ENCODE measurements at places on chromosomes 12 and 14.

- DNase-seq: no peak
These were observed 813 bp downstream of the TWF1 start for GRCh38 chr12:43805149-43805859.

- DNase-seq: no peak
These were observed 6.9 kb downstream of the MGAT4C start for GRCh38 chr12:86249276-86249675.

GRCh38 chr12:71155225-71155624 lies 2.6 kb downstream of the TSPAN8 start:
- DNase-seq: no peak

DNA sequence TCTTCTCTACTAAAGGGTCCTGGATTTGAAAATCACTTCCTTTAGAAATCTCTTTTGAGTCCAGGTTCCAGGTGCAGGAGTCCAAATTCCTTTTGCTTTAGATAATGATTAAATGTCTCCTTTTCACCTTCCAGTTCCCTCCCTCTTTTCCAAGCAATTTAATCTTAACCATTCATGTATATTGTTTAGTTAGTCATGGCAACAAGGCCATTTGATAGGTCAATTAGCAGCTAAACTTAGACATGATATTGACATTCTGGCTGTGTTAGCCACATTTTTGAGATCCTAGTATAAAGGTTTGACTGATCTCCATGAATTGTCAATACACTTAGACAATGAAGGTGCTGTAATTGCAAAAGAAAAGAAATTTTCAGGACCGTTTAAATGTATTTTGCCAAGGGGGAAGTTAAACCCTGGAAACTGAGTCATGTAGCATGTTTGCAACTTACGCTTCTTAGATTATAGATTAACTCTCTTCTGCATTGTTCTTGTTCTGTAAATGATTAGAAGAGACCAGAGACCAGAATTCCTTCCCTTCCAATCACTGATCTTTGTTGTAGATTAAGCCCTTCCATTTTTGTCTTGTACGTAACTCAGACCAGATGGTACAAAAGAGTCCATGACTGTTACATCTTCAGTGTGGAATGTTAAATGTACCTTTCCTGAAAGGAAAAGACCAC lies 12.4 kb upstream of the C12orf75 start:
- DNase-seq: no peak

DNA sequence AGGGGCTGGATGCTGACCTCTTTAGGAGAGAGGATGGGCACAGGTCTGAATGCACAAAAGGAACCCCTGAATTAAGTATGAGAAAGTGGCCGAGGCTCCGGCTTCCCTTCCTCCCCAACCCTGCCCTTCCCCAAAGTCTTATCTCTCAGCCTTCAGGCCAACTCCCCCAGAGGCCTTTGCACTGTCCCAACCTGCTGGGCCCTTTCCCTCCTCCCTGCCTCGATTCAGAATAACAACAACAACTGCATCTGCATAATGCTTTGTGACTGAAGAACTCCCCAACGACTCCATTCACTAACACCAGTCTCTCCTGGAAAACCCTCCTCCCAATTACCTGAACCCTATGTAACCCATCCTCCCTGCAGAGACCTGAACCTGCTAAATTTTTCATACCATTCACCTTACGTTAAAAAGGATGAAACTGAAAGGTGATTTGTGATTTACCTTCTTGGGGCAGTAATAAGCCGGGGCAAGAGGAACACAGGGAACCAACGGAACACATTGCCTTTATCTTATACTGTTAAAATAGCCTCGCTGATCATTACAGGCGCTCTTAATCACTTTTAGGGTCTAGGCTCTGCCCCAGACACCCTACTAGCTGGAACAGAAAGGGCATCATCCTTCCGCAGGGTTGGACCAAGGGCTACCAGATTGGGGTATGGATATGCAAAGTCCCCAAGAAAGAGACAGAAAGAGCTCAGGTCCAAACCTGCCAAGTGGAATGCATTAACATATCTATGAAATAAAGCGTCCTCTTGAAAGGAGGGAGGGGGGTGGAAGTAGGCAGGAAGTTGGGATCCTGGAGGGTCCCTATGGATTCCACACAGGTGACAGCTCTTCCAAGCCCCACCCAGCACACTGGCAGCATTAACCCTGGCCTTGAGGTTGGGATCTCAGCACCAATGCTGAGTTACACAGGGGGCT lies 24.2 kb upstream of the FOXN3 start:
- DNase-seq: no peak

DNA sequence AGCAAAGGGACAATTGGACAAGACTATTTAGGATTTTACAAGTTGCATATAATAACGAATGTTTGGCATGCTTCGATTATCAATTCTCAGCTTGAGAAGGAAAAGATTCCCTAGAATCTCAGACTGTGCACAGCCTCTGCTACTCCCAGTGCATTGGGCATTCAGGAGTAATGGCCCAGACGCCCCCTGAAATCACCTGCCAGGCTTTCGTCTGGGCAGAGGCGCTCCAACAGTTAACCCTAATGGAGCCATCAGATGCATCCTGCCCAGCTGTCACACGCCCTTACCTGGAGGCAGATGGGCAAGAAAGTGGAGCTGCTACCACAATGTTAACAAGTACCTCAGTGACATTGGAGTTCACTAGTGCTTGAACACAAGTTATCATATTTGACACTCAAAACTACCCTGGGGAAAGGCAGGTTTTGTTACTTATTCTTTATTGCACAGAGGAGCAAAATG lies 927 bp upstream of the LRP6 start:
- no peak for DNase-seq

GRCh38 chr14:33918256-33918655 lies 32.6 kb downstream of the EGLN3 start:
- no peak for DNase-seq

- DNase-seq: no peak
These were observed 1256.8 kb upstream of the FLRT2 start for GRCh38 chr14:84273181-84273580.

DNA sequence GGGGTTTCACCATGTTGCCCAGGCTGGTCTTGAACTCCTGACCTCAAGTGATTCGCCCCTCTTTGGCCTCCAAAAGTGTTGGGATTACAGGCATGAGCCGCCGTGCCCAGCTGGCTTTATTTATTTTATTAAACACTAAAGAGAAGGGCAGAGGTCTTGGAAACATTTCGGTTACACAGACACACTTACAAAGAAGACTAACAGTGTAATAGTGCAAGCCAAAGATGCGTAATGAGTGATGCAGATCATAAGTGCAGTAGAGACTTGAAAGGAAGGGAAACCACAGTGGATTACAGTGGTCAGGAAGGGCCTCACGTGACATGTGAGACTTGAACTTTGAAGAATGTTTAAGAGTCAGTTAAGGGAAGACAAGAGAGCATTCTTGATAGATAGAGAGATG lies 33.9 kb upstream of the CDK17 start:
- DNase-seq: no peak

DNA sequence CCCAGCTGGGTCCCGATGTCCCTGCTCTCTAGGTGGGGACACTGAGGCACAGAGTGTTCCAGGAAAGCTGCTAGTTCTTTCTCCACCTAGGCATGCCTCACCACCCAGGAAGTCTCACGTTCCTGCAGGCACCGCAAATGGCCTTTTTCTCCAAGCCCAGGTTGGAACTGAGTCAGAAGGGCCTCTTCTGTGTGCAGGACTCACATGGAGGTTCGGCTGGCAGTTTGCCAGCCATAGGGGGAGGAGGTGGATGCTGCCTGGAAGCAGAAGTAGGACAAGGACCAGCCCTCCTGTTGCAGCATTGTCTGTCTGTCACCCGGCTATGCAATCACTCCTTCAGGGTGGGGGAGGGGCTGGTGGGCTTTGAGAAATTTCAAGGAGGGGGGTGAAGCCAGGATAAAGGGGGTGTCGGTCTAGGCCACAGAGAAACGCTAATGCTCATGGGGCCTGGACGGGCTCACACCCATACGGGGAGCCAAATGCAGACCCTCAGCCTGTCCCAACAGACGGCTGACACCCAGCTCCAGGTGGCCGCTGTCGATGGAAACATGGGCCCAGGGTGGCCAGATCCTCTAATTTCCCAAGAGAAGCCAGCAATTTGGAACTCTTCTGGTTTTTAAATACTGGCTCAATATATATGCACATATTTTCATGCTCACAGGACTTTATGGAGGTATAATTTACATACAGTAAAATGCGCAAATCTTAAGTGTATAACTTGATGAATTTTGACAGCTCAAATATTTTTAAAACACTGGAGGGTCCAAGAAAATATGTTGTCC lies 120.5 kb downstream of the PHETA1 start:
- DNase-seq: no peak

DNA sequence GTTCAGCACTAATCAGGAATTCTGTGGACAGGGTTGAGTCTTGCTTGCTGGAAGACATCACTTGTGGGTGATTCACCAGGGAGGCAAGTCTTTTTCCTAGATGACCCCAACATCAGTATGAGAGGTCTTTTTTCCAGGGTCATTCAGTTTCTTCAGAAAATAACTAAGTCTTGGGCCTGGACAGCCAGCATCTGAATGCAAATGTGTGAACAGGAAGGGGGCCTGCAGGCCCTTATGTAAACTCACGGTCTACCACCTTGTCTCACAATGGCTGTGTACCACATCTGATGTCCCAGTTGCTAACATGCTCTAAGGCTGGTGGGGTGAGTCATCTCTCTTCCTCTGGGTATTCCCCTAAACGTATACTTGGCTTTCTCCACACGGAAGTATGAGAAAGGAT lies 79.2 kb downstream of the HECTD4 start:
- no peak for DNase-seq

GRCh38 chr14:48751293-48751692 lies 834.9 kb downstream of the RPS29 start:
- DNase-seq: no peak

GRCh38 chr12:112347581-112347982 lies 34.6 kb downstream of the HECTD4 start:
- DNase-seq: no peak

DNA sequence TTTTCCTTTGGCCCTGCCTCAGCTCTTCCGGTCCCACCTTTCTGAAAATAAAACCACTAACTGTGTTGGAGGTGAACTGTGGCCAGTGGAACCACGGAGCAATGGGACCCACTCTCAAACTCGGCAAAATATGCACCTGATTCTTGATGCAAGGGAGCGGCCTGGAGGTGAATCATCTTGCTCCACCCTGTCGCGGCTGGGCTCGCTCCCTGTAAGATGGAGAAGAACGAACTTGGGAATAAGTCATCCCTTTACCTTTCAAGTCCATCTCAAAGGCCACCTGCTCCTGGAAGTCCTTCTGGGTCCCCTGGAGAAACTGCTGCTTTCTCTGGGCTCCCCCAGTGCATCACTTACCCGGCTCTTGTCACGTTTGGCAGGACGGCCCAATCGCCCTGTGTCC lies 309.9 kb downstream of the BCL11B start:
- DNase-seq: no peak

DNA sequence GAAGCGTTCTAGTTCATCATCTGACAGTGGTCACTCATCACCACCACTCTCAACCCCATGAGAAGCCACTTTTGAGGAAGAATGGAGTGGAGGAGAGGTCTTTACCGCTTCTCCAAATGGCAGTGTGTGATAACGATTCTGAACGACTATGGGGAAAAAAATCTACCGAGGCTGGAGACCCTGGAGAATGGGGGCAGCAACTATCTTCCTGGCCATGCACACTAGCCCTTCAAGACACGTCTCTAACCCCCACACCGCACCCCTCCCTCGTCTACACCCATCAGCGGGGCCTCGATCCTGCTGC lies 365 bp downstream of the ING4 start:
- DNase-seq: no peak

DNA sequence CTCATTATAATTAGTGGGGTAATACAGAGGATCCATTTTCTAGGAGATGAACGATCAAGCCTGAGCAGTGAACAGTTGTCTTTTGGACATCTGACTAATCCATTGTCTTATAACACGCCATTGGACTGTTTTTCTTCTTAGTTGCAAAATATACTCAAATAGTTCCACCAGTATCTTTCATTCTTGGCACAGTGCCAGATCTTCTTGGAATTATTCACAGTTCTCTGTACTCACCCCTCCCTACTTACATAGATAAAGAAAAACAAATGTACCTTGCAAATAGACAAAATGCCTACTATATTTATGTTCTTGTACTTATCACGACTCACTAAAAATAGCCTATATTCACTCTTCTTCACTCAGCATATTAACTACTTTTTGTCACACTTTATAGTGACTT lies 3.8 kb downstream of the CBLN3 start:
- DNase-seq: no peak

DNA sequence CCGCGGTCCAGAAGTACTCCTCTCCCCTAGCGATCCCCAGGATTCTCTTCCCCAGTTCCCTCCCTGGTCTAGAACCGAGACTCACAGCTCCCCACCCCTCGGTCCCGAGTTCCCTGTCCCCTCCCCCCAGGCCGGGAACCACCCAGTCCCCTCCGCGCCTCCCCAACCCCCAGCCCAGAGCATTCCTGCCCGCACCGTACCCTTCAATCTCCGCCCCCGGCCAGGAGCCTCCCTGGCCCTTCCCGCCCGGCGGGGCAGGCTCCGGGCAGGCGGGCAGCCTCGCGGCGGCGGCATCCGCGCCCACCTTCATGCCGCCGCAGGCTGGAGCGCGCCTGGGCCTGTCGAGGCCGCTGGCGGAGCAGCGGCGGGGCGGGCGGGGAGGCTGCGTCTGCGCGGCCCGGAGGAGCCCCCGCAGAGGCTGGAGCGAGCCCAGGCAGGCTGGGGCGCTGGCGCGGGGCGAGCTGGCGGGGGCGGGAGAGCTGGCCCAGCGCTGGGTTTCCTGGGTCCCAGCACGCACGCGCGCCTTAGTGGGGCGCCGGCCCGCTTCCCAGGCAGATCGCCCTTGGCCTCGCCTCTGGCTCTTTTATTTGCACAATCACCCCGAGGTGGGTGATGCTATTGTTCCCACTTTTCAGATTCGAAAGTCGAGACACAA lies 22.2 kb upstream of the GPR132 start:
- no peak for DNase-seq

DNA sequence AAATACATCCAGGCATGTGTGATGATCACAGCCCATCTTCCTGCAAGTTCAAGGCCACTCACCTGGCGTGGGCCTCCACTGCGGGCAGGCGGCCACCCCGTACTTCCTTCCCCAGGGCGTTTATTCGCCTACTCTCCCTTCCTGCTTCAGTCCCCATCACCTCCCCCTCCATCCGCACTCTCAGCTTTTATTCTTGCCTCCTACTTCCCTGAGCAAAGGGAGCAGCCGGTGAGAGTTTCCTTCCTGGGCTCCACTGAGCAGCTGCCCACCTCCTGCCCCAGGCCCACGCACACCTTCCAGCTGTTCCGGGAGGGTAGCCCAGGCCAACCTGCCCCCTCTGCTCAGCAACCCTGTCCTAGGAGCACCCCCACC lies 4.1 kb downstream of the CYP46A1 start:
- no peak for DNase-seq

- DNase-seq: no peak
These were observed 17.1 kb downstream of the MTHFD1 start for GRCh38 chr14:64405295-64405694.
